ENCODE measurements at places on chromosomes 1 and 21.

DNA sequence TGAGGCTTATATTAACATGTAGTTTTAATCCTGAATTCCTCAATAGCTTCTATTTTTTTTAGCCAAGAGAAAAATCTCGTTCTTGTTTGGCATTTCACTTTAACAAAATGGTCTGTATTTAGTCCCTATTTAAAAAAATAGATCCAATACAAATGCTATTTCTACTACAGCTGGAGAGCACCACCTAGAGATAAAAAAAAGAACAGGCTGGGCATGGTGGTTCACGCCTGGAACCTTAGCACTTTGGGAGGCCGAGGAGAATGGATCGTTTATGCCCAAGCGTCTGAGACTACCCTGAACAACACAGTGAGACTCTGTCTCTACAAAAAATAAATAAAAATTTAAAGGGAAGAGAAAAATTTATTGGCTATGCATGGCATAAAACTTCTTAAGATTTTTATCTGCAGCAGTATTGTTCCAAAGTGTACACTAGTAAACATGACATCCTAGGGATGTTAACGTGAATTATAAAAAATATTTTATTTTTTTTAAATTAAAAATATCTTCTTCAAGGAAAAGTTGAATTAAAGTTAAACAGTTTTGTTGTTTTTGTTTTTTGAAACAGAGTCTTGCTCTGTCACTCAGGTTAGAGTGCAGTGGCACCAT lies 4.4 kb downstream of the ST7L start:
- DNase-seq = no peak

GRCh38 chr21:46219591-46220239 lies 8.9 kb downstream of the LSS start:
- no peak for DNase-seq

DNA sequence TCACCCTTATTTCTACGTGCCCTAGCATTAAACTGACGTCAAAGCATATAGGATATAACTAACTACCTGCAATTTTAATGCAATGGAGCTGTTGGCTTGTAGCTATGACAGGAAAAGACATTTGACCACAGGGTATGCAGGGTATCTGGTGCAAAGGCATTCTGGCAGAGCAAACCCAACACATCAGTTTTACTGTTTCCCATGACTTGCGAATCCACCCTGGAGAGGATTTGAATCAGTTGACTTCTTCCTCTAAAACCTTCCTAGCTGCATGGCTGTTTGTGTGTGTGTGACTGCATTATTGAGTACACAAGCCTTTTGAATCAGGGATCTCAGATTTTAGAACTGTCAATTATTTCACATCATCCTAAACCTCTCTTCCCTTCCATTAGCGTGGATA lies 41.7 kb upstream of the SYT14 start:
- DNase-seq = no peak

- DNase-seq = peak; percentile 84
Observed at GRCh38 chr1:201019321-201019977, 4.1 kb downstream of the KIF21B start.

DNA sequence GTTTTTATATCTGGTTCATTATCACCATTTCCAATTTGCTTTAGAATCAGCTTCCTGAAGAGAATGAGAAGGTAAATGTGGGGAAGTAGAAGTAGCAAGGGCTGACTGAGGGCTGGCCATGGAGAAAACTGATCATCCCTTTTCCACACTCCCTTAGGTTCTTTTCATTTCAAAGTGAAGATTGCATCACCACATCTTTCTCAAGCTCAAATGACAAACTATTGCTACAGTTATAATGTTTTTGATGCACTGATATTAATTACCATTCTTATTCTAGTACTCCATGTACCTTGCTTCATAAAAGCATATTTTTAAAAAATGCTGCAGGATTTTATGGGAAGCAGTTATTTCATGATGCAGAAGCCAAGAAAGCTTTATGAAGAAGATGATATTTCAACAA lies 7.9 kb upstream of the AK5 start:
- DNase-seq = no peak

GRCh38 chr1:111203681-111204200 lies 3.3 kb upstream of the DENND2D start:
- DNase-seq = peak; percentile 78

- no peak for DNase-seq
Observed at GRCh38 chr1:9500756-9501754, 38.2 kb upstream of the SLC25A33 start.

GRCh38 chr1:19435181-19435580 lies 50.2 kb downstream of the CAPZB start:
- no peak for DNase-seq

DNA sequence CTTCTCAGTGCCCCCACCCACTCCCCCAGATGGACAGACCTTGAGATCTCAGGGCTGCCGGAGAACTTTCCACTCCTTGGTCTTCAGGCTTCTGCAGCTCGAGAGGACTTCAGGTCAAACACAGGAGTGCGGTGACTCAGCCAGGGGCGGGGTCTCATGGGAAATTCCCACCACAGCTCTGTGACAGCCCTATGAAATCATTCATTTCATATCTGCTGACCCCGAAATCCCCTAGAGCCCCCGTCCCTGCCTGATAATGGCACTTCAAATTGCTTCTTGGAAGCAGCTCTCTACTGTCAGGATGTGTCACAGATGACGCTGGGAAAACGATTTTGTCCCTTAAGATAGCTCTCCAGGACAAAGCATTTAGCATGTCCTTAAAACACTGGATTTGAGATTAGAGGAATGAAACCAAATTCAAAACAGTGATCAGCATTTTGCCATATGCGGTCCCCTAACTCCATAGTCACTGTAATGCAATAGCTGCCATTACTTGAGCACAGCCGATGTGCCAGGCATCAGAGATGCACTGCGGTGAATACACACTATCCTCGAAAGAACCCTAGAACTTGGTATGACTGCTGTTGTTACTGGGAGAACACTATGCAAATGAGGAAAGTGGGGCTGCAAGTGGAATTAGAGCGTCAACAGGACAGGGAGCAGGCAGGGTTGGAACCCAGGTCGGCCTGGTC lies at the start of gene TNFRSF9:
TNFRSF9 (minus strand) TSS at position 95 of the 692 bp plus-strand sequence. CDS start 845 bp downstream, outside the sequence.
- peak; percentile 82 for DNase-seq

GRCh38 chr21:33998402-33998801 lies 75.0 kb upstream of the MRPS6 start:
- no peak for DNase-seq

- no peak for DNase-seq
Observed at GRCh38 chr1:55275941-55276341, 60.8 kb upstream of the USP24 start.

- no peak for DNase-seq
Observed at GRCh38 chr1:152348447-152348846, 11.4 kb downstream of the FLG2 start.

DNA sequence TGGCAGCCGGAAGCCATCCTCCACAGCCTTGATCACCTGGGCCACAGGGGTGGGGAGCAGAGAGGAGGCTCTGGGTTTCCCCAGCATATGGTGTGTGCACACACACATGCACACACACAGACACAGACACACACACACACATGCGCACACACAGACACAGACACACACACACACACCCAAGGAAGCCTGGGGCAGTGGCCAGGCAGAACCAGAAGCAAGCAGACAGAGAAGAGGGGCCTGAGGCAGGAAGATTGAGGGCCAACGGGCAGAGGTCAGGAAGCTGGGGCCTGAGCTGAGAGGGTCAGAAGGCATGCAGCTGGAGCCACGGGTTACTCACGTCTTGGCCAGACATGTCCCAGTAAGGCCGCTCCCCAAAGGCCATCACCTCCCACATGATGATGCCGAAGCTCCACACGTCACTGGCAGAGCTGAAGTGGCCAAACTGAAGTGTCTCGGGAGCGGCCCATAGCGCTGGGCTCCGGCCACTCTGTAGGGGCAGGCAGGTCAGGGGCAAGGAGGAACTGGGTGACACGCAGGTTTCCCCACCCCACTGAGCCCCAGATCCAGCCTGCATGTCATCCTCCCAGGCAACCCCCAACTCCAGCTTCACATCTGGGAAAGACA lies 27.4 kb downstream of the CDCA8 start:
- DNase-seq = no peak

DNA sequence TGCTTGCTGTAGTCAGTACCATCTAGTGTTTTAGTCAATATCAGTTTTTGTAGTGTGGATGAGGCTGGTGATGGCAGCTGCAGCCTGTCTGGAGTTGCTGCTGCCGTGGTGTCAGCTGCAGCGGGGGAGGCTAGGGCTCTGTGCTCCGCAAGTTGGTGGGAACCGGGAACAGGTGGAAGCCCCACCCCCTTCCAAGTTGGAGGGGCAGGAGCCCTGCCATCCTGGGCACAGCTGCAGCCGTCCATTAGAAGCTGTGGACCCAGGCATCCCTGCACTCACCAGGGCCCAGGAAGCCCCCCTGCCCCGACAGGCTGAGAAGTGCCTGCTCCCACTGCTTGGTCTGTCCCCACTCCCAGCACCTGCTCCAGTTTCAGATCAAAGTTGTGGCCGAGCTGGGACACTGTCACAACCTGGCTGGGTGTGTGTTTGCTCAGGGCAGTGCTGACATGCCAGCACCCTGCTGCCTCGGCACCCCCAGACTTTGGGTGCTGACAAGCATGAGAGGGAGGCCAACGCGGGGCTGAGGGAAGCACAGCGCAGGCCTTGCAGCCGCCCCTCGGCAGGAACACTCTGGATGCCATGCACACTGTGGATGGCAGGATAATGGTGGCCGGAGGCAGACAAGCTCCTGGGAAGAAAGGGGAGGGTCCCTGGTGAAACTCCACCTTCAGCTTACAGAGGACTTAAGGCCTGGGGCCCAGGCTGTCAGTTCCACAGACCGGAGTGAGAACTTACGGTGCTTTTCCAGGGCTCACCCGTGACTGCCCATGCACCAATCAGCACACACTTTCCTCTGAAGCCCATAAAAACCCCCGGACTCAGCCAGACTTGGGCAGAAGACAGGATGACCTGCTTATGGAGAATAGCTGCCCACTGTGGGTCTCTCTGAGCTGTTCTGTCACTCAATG lies 86.9 kb downstream of the ADARB1 start:
- DNase-seq = no peak

DNA sequence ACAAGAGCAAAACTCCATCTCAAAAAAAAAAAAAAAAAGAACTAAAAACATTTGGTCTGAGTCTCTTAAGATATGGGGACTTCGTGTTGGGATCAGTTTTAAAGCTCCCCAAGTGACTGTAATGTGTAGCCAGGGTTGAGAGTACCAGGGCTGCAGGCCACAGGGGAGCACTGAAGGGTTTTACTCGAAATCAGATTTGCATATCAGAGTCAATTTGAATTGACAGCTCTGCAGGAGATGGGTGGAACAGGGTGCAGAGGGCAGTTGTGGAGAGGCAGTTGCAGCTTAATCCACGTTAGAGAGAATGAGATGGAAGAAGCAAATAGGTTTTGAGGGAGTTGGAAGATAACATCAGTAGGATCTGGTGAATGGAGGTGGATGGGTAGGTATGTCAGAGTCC lies 20.6 kb upstream of the ELOA start:
- DNase-seq = no peak

DNA sequence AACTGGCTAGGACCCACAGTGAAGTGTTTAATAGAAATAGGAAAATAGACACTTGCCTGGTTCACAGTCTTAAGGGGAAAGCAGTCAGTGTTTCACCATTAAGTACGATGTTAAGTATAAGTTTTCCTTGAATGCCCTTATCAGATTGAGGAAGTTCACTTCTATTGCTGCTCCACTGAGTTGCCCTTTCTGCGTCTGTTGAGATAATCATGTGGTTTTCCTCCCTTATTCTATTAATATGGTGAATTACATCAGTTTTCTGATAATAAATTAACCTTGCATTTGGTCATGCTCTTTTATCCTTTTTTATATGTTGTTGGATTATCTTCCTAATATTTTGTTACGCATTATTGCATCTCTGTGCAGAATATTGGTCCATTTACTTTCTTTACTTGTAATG lies 21.4 kb downstream of the UTS2 start:
- no peak for DNase-seq

DNA sequence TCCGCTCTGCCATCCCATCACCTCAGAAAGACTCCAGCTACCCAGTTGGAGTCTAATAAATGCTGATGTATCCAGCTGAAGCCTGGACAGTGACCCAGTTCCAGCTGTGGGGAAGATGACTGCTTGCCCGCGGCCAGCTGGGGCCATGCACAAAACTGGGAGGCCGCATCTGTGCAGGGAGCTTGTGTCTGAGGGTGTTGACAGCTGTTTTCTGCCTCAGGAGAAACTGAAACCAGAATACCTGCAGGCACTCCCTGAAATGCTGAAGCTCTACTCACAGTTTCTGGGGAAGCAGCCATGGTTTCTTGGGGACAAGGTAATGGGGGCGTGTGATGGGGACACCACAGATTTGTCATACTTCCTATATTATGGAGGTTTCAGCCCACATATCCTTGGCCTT lies 3.2 kb downstream of the GSTM2 start:
- DNase-seq = no peak

- DNase-seq = no peak
Observed at GRCh38 chr1:158257888-158258287, 3.7 kb downstream of the CD1A start.

- DNase-seq = no peak
Observed at GRCh38 chr1:202858789-202859414, 30.0 kb downstream of the RABIF start.

All from stimulated activated CD8-positive, alpha-beta memory T cell treated with anti-CD3 and anti-CD28 coated beads, Interleukin-2, amount 100 ng/mL, for 48 hours (primary cell).